ENCODE measurements at places on chromosomes 12 and 14.

- no peak for DNase-seq
These were observed 117.6 kb downstream of the TRMT5 start for GRCh38 chr14:60863249-60863648.

DNA sequence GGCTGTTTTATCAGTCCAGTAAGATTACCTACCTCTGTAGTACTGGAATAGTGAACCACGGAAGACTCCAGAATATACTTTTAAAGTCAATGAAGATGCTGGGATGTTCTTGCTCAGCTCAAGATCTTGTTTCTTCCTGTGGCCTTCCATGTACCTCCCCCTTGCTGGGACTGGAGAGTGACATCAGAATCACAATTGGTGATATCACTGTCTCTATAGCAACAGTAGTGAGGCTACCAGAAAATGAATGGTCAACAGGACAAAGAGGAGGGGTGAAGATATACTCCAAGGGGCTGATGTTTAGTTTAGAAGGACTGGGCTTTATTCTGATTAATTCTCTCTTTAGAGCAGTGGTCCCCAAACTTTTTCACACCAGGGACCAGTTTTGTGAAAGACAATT is 3.8 kb downstream of the AKAP3 start:
- no peak for DNase-seq

GRCh38 chr14:32779840-32780239 is 158.8 kb upstream of the NPAS3 start:
- no peak for DNase-seq

- no peak for DNase-seq
These were observed 305.6 kb downstream of the RAD51B start for GRCh38 chr14:68124979-68125731.

DNA sequence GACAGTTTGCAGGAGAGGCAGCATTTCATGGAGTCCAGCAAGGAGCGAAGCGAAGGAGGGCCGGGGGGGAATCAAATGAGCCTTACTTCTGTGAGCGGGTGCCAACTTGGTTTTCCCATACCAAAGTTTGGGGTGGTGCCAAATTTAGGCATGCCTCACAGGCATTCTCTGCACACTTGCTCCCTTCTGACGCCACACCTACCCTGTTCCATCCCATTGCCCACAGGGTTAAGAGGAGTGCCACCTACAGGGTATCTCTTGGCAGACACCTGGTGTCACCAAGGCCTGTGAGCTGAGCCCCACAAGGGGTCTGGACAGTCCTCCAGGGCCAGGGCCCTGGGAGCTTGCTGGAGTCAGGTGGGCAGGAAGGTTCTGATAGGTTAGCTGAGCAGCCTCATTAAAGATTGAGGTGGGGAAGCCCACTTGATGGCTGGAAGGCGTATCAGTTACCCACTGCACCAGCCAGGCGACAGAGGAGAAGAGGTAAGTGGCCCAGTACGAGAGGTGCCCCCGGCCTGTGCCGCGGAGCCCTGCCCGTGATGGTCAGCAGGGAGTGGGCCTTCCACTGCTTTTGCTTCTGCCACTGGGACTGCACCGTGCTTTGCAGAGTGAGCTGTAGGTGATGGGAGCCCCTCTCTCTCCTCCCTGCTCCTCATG is 45.2 kb downstream of the DEGS2 start:
- DNase-seq = no peak

DNA sequence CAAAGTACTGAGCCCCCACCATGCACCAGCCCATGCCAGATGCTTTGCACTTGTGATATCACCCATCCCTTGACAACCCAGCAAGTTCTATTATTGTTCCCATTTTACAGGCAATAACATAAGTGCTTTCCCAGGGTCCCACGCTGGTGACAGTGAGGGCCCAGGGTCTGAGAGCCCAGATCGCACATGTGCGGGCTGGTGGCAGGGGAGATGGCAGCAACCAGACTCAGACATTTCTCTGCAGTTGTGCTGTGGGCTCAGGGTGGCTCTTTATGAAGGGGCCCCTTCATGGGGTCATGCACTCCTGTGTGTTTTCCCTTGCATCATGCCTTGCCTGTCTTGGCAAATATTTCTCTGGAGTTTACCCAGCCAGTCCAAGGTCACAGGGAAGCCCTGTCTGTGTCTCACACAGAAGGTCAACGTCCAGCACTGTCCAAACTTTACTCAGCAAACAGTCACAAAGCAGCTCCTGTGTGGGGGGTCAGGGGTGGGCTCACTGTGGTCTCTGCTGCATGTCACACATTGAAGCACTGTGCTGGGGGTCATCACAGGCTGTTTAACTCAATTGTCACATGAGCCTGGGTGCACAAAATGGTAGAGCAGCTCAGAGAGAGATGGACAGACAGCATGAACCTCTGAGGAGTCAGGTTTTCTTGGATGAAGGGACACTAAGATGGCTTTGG is 12.7 kb downstream of the SERPINA5 start:
- no peak for DNase-seq

DNA sequence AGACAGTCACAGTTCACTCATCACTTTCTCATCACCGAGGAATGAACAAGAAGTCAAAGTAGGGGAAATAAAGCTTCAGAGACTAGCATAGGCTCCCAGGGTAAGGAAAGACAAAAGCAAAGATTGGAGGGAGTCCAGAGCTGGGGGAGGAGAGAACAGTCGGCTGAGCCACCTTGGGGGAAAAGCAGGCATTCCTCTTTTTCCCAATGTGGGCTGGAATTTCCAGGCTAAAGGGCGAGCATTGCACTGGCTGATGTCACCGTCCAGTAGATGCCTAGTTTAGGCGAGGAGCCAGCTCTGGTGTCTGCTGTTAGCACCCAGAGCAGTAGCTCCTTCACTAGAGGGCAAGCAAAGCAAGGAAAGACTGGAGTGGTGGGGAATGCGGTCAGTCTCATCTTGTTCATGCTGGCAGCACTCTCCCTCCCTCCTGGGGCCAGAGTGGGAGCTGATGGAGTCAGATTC is 8.5 kb upstream of the KRT75 start:
- no peak for DNase-seq
